ENCODE measurements at places on chromosomes 4 and X.

GRCh38 chr4:147096667-147097604 is 151.3 kb upstream of the TTC29 start:
- DNase-seq = peak; percentile 46

- DNase-seq = no peak
These were observed 1.7 kb downstream of the RNF175 start for GRCh38 chr4:153758136-153758535.

DNA sequence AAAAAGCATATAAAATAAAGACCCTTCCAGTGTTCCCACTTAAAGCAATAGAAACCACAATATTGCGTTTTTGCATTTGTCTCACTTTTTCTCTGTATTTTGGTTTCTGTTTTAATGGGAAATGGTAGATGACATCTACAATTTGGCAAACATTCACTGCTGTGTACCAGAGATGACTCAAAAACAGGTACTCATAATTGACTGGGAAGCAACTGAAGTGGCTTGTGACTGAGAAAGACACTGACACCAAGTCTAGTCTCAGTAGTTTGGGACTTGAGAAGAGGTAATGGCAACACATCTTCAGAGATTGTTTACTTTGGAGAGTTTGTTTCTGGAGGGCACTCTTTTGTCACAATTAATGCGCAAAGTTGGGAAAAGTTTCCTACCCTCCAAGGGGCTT is 42.0 kb downstream of the AREG start:
- DNase-seq = no peak

DNA sequence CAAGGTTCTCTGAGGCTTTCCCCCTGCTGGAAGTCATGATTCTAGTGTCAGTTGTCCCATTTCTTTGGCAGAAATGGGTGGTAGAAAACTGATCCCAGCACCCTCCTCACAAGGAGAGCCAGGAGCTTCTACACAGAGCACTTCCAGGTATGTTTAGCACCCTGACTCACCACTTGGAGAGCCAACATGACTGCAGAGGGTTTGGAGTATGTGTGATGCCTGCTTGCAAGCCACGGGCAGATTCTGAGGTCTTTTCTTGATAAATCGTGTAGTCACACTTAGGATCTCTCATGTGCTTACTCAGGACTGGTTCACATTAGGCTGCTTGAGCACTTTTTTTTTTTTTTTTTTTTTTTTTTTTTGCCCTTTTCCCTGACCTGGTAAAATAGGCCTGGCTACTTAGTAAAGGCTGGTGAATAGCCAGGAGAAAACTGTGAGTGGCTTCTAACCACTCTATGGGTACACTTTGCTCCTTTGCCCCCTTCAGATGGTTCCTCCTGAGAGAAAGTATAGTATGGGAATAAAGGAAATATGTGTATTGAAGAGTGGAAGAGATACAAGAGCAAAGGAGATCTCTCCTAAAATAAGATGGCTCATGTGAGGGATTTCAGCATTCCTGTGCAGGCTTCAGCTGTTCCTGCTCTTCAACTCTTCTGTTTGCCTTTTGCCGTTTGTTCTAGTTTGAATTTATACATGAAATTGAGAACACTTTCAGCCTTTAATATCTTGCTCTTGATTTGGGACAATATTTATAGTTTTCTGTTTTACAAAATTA is 103.6 kb downstream of the EMCN start:
- DNase-seq = no peak

DNA sequence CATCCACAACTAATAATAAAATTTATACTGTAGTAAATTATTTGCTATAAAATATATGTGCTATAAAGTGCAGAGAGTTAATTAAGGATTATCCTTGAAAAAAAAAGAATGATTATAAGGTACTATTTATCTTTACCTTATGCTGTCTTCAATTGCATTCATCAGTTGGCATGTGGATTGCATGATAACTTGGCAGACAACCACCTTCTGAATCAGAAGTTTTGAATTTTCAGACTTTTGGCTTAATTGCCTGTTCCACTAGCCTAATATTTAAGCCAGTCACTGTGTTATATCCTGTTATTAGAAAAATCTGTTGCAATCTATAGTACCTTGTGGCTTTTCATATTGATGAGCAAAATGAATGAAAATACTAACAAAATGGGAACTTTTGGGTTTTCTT is 1040.3 kb upstream of the PCDH10 start:
- DNase-seq = no peak

DNA sequence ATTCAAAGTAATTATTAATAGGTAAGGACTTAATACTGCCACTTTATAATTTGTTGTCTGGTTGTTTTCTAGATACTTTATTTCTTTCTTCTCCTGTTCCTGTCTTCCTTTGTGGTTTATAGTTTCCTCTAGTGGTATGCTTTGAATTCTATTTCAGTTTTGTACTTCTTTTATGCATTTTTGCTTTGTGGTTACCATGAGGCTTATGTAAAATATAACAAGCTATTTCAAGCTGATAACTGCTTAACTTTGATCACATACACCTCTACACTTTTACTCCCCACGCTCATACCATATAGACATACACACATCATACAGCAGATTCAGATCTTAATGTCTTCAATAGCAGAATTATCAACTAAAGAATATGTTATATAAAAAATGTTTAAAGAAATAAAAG is 192.3 kb downstream of the SCFD2 start:
- no peak for DNase-seq

DNA sequence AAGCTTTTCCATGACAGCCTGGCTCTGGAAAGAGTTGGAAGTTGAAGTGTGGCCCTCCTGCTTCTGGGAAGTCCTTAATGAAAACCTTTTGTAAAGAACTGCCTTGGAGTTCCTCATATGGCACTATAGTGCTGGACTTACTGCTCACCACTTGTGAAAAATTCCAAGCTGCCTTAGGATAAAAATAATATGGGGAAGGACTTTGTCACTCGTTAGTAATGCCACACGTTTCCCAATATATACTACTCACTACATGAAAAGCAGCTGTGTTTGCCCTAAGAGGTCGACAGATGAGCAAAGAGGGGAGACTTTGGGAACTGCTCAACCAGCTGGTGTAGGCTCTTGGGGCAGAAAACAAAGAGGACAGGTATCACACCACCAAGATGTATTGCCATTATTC is 11.7 kb downstream of the OPHN1 start:
- DNase-seq = no peak

- no peak for DNase-seq
These were observed 216.1 kb downstream of the STK32B start for GRCh38 chr4:5267408-5267807.

Measured in CD4-positive, alpha-beta T cell treated with Interleukin-4 for 4 hours (primary cell).